RCC 7860 (cell line): ENCODE measurements at places on chromosomes 5 and 9.
A peak's percentile ranks its signal among the peaks of the same experiment; 100 is the strongest.

DNA sequence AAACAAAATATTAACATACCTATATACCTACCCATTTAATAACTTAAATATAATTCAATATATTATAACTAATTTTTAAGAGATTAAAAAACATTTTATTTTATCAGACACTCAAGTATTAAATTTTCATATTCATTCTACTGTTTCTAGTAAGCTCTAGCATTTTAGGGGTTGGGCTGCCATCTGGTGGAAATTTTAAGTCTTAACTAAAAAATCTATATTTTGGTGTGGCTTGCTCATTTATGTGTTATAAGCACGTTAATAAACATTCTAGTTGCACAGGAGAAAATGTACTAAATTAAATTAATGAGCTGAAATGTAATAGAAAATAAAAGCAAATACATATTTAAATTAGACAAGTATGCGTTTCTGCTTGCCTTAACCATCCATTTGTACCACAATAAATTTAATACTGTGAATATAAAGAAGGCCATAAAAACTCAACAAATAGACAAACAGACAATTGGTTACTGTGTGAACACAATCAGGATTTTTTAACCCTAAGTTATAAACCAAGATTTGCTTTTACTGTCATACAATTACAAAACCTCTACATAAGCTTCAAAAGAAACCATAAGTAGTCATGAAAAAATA lies 1728.3 kb upstream of the CDH9 start:
- DNase-seq = peak; percentile 56

DNA sequence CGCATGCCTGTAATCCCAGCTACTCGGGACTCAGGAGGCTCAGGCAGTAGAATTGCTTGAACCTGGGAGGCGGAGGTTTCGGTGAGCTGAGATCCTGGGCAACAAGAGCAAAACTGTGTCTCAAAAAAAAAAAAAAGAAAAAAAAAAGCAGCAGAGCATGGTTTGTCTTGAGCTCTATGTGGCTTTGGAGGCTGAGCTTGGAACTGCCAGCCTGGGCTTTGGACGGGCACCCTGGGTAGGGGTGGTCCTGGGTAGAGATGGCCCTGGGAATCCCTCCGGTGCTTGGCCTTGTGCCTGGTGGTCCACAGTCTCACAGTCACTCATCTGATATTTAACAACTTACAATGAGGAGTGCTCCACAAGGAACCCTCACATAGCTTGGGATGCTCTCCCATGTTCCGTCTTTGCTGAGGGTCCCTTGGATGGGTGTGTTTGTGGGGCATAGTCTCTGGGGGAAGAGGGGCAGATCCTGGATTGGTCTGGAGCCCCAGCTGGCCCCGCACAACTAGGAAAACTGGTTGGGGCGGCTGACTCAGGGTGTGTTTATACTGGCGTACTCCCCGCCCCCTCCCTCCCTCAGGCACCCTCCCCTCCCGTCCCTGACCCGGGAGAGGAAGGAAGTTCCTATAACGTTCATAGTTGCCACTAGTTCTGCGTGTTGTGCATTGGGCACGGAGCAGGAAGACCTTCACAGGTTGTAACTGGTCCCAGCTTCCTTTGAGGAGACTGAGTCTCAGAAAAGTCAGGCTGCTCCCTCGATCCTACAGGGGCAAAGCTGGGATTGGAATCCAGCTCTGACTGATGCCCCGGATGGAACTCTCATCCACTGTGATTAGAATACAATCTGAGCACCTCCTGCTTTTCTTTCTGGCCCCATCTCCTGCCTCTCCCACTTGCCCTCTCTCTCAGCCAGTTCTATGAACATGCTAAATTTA lies 11.2 kb downstream of the IER5L start:
- peak; percentile 73 for DNase-seq

- DNase-seq = no peak
Observed at GRCh38 chr5:78264600-78264999, 29.9 kb downstream of the AP3B1 start.

DNA sequence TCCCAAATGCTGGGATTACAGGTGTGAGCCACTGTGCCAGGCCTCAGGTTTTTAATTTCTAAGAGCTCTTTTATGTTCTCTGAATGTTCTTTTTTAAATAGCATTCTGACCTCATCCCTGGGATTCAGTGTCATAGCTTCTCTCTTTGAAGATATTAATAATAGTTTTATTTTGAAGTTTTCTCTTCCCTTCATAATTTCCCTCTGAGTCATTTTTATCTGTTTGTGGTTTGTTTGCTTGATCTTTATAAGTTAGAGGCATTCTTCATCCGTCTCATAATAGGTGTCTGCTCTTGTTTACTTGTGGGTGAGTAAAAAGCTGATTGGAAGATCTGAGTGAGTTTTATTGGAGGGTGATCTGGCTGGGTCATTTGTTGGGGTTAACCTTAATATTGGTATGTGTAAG lies 12.5 kb upstream of the MAMDC2 start:
- peak; percentile 48 for DNase-seq

DNA sequence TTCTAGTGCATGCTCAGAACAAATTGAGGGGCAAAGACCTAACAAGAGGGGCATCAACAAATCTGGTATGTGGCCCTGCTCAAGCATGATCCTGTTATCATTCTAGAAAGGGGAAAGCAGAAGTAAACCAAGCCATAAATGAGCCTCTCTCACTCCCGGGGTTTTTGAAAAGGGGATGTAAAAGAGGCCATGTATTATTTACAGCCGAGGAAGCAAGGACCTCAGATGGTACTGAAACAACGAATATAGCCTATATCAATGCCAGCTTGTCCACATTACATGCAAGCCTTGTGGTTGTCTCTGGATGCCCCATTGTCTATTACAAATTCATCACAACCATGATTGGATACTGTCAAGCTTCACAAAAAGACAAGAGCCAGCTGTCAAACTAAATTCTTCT lies 211.3 kb downstream of the DCP2 start:
- DNase-seq = no peak

- DNase-seq = no peak
Observed at GRCh38 chr5:163894645-163895044, 389.2 kb downstream of the MAT2B start.

GRCh38 chr5:68221488-68221887 lies 5.9 kb downstream of the PIK3R1 start:
- no peak for DNase-seq

- no peak for DNase-seq
Observed at GRCh38 chr5:96516631-96517071, 83.6 kb upstream of the PCSK1 start.

DNA sequence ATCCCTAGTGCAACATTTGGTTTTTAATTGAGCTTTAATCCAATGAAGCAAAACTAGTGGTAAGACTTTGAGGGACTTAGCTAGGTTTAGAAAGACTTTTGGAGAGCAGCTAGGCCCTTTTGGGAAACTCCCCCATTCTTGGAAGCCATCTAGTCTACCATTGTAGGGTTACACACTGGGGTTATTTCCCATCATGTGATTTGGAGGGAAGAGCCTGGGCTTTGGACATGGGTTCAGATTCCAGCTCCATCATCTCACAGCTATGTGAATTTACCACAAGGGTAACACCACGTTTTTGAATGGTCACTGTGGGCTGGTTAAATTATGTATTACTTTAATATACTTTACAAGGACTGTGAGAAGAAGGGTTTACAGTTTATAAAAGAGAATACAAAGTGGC lies 18.3 kb upstream of the TNFSF15 start:
- no peak for DNase-seq

DNA sequence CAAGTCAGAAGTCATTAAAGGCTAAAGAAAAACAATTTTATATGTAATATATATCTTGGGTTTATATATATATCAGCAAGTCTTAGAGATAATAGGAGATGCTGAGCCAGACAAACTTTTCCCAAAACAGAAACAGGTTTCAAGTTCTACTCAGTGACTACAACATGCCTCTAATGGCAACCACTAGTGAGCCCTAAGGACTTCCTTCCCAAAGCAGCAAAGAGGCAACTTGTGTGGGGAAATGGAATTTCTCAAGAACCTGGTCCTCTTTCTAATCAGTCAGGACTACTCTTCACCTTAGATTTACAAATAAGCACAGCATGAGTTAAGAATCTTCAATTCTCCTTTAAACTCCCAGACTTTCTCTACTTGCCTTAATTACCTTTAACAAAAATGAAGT lies 17.6 kb downstream of the RNF38 start:
- DNase-seq = no peak

- DNase-seq = no peak
Observed at GRCh38 chr5:74865804-74866595, at the start of gene FAM169A. FAM169A (minus strand) TSS chr5:74866387; CDS start chr5:74841676, 24,711 bp downstream.

DNA sequence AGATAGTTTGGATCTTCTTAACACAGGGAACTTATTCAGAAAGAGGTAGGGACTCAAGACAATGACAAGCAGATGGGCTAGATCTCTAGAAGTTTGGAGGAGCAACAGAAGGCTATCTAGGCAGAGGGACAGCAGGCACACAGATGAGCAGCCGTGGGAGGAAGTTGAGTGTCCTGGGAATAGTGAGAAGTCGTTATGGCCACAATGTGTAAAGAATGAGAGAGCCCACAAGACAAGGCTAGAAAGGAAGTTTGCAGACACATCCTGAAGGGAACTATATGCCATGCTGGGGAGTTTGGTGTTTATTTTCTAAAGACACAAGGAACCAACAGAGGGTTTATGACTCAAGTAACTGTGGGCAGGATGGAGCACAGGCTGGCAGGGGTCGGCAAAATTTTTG lies 160.6 kb downstream of the PALM2AKAP2 start:
- no peak for DNase-seq

- no peak for DNase-seq
Observed at GRCh38 chr5:168613396-168613795, 34.2 kb upstream of the PANK3 start.

GRCh38 chr5:94480486-94480885 lies 137.9 kb downstream of the KIAA0825 start:
- DNase-seq = no peak

DNA sequence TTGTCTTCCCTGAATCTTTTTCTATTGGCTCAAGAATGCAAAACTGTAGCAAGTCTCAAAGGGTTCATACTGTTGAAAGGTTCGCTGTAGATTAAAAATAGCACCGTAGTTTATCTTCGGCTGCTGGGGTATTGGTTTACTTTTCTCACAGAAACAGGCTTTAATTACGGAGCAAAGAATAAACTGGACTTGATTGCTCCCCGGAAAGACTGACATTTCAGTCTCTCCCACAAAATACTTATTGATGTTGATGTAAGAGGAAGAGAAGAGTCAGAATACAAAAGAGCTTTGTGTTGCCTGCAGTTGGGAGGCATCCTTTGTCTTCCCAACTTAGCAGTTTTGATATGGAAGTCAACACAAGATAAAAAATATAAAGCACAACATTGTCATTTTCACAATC lies 183.9 kb upstream of the DMAC1 start:
- DNase-seq = no peak

DNA sequence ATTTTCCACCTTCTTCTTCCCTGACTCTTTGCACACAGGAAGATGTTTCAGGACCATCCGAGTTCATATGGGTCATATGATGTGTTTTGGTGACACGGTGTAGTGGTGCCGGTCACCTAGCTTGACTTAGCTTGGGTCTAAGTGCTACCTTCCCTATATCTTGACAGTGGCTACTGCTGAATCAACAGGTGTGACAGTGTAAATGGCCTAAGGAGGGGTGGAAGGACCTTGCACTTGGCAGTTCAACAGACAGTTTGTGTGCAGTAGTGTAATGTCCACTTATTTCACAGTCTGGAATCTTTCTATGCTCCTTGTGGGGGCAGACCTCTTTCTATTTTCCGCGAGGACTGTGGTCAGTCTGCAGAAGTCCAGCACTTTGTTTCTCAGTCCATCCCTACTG lies 43.8 kb downstream of the CARTPT start:
- no peak for DNase-seq

DNA sequence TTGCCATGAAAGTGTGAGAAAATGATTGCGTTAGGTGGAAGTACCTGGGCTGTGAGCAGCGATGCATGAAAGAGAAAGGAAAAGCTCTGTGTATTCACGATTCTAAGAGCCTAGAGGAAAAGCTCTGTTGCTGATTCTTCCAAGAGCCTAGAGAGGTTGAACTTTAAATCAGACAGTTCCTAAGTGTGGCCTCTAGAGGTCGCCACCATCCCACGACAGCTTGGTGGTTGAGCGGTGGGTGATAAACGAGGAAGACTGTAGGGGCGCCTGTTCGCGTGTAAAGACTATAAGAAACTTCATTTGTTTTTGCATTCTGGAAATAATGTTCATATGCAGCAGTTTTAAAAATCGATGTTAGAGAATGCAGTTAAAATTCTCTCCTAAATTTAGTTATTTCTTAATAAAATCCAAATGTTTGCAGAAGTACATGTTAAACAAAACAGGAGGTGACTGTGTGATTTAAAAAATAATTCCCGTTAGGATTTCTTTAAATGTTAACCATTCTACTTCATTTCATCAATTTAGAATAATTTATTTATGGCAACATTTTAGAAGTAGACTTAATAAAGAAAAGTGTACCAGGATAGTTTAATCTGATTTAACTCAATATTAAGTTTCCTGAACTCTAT lies 107.7 kb downstream of the TENT4A start:
- DNase-seq = peak; percentile 33

DNA sequence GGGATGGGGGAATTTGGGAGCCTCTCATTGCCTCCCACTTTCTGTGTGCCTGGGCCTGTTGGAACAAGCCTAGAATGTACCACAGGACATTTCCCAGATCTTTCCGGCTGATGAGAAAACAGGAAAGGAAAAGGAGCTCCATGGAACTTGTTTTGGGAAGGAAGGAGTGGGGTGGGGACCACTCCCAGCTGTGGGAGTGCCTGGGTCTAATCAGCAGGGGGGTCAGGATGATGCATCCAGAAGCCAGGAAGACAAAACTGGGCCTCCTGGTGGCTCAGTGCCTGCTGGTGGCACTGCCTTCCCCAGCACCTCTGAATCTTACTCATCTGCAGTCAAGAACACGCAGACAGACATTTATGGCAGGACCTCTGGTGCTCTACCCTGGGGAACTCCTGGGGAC lies 2.8 kb downstream of the SMIM33 start:
- DNase-seq = no peak

- no peak for DNase-seq
Observed at GRCh38 chr9:75873712-75874111, 16.8 kb upstream of the PCSK5 start.

DNA sequence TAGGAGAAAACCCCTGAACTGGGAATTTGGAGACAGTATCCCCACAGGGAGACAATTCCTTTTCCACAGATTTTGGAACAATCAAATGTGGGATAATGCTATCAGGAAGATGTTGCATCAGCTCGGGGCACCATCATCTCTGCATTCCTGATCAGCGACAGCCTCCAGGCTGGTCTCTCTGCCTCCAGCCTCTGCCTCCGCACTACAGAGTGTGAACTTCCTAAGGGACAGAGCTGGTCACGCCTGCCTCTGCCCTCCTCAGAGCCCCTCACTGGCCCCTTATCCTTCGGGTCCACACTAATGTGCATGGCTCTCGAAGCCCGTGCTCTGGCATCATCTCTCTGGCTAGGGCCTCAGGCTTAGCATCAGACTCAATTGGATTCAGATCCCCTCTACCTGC lies 8.6 kb downstream of the FOXI1 start:
- no peak for DNase-seq

GRCh38 chr5:163190784-163191183 lies 246.6 kb upstream of the CCNG1 start:
- DNase-seq = no peak

- DNase-seq = no peak
Observed at GRCh38 chr5:81212211-81212751, 20.8 kb upstream of the CKMT2 start.
